ENCODE measurements at places on chromosomes 1 and 21. TPM values are rescaled to one million over a fixed set of nuclear protein-coding genes. Genes with fewer than 3 reads are reported as not detected.

OR2W3 gene
- total RNA-seq: 2.1 TPM

RPE65 gene
- 4.0 TPM for total RNA-seq

PLEKHN1 gene
- not detected for total RNA-seq

CA6 gene
- not detected for total RNA-seq

HPDL gene
- total RNA-seq: 2.0 TPM

GRCh38 chr1:34286511-34286910, 109.8 kb downstream of the C1orf94 start:
- DNase-seq: no peak
- no peaks in the 10 kb centered on the region for H3K27me3 ChIP-seq

DNA sequence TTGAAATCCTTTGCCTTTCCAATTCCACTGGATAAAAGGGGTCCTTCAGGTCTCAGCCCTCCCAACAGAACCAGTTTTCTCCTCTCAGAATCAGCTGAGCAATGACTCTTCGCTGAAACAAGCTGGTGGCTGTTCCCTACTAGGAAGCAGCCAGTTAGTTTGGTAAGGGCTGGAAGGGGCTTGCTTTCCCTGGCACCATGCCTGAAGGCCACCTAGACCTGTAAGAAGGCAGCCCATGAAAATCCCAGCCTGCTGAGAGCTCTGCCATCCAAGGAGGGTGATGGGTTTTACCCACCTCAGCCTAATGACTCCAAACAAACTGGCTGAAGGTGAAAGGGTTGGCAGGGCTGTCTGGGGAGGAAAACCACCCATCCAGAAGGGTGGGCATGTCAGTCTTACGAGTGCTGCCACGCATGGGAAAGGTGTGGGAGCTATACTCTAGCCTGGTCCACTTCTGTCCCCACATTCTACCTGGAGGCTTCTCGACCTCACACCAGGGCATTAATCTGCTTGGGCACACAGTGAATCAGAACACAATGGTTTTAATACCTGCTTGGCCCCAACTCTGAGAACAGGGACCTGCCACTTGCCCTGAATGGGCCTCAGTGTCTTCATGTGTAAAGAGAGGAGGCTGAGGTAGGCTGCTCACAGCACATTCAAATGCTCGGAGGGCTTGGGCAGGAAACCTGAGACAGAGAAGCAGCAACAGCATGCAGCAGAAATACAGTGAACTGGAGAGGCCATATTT, 53.0 kb downstream of the CD46 start:
- no peak overlapping the region for H3K27ac ChIP-seq
- no peak for DNase-seq
- no peak overlapping the region for H3K4me3 ChIP-seq
- H3K27me3 ChIP-seq: no peaks in the 10 kb centered on the region
- H3K36me3 ChIP-seq: peaks cover 55% of the 10 kb centered on the region

DNA sequence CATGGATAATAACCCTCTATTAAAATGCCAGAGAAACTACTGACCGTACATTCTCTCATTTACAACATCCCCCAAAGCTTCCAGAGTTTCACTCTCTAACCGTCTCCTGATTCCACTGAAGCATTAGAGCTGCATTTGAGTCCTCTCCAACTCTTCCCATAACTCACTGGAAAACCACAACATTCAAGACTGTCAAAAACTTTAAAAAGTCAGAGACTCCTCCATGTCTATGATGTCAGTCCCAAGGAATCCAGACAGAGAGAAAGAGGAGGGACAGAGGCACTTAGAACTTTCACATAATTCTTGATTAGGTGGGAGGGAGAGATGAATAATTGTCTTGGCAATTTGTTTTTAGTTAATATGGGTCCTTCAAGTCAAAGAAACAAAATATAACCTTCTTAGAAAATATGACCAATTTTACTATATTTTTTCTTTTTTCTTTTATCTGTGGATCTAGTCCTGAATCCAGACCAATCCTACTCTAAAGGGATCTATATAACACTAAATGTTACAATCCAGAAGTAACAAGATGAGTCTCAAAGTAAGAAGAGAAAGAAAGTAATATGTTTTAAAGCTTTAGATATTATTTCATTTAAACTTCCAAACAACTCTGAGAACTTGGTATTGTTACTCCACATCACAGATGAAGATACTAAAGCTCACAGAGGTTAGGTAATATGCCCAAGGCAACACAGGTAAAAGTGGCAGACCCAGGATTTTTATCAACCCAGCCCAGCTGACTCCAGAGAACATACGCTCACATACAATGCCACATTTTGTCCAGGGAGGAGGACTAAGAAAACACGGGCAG, 23.8 kb downstream of the OTUD7B start:
- no peaks in the 10 kb centered on the region for H3K27me3 ChIP-seq
- no peaks in the 10 kb centered on the region for H3K4me1 ChIP-seq
- DNase-seq: peak; percentile 43
- H3K27ac ChIP-seq: no peak overlapping the region

GRCh38 chr1:232445361-232446106, 184.4 kb downstream of the SIPA1L2 start:
- no peak for DNase-seq
- peaks cover 10% of the 10 kb centered on the region for H3K36me3 ChIP-seq
- H3K4me3 ChIP-seq: no peak overlapping the region
- peaks cover 4% of the 10 kb centered on the region for H3K4me1 ChIP-seq

DNA sequence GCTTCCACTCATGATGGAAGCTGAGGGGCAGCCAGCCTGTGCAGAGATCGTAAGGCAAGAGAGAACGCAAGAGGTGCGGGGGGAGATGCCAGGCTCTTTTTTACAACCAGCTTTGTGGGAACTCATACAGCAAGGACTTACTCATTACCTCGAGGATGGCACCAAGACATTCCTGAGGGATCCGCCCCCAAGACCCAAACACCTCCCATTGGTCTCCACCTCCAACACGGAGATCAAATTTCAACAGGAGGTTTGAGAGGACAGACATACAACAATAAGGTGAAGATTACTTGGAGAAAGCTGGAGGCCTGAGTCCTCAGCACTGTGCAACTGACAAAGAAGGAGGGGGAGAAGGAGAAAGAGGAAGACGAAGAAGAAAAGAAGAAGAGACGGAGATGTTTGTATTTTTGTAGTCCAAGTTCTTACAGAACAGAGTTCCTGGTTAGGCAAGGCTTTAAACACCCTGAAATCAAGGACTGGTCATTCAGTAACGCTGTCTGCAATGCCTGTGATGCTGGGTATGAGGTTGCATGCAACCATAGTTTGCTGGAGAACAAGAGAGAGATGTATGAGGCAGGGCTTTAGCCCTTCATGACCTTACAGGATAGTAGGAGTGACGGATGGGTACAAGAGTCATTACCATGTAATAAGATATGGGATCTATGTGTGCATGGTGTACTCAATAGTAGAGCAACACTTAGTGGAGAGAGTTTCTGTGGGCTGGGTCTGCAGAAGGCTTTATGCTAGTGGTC, 19.7 kb upstream of the GALNT2 start:
- H3K27me3 ChIP-seq: no peaks in the 10 kb centered on the region
- H3K27ac ChIP-seq: no peak overlapping the region
- H3K4me1 ChIP-seq: no peaks in the 10 kb centered on the region
- no peak overlapping the region for H3K4me3 ChIP-seq
- H3K36me3 ChIP-seq: no peaks in the 10 kb centered on the region

GRCh38 chr1:37362594-37363385, 111.6 kb upstream of the ZC3H12A start:
- peaks cover 4% of the 10 kb centered on the region for H3K27me3 ChIP-seq
- no peak overlapping the region for H3K4me3 ChIP-seq
- H3K36me3 ChIP-seq: no peaks in the 10 kb centered on the region
- H3K4me1 ChIP-seq: no peaks in the 10 kb centered on the region
- DNase-seq: no peak
- no peak overlapping the region for H3K27ac ChIP-seq

GRCh38 chr1:169081503-169082123, 24.9 kb upstream of the ATP1B1 start:
- no peak overlapping the region for H3K27ac ChIP-seq
- no peak for DNase-seq
- H3K4me3 ChIP-seq: no peak overlapping the region
- no peaks in the 10 kb centered on the region for H3K36me3 ChIP-seq
- H3K27me3 ChIP-seq: no peaks in the 10 kb centered on the region

DNA sequence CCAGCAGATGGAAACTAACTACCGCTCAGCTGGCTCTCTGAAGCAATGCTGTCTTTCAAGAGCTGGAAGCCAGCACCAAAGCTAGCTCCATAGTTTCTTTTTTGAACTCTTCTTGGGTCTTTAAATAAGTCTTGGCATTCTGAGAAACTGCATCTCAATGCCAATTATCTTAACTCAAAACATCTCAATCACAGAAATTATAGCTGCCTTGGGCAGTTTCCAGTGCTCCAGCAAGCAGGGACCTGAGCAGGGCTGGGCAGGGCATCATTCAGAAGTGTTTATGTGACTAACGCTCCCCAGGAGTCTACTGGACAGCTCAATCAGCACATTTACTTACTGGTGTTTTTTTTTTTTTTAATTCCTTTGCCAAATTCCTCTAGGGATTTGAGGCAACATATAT, 18.3 kb upstream of the PADI4 start:
- no peaks in the 10 kb centered on the region for H3K36me3 ChIP-seq
- H3K4me3 ChIP-seq: no peak overlapping the region
- DNase-seq: no peak
- no peaks in the 10 kb centered on the region for H3K4me1 ChIP-seq

- H3K27me3 ChIP-seq: no peaks in the 10 kb centered on the region
- H3K4me3 ChIP-seq: no peak overlapping the region
- H3K27ac ChIP-seq: no peak overlapping the region
- DNase-seq: no peak
- no peaks in the 10 kb centered on the region for H3K4me1 ChIP-seq
- no peaks in the 10 kb centered on the region for H3K36me3 ChIP-seq
Observed at GRCh38 chr1:229786974-229787610, 161.0 kb downstream of the URB2 start.

DNA sequence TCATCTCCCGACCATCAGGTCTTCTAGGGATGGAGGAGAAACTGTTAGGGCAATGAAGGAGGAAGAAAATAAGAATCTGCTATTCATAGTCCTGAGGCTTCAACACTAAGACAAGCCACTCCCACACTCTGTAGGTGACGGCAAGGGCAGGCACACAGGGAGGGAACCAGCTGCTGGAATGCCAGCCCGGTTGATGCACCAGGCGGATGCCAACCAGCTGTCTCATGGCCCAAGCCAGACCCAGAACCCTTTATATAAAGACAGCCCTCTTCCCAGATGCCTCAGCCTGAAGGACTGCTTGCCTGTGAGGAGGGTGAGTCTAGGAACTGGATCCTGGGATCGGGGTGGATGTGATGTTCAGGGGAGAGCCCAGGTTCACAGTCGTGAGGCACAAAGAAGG, at the start of gene KPRP:
Gene KPRP (plus strand): TSS at position 279 of the 400 bp plus-strand sequence. CDS start 1,564 bp downstream, outside the sequence.
- H3K27me3 ChIP-seq: no peaks in the 10 kb centered on the region
- no peaks in the 10 kb centered on the region for H3K4me1 ChIP-seq
- H3K4me3 ChIP-seq: no peak within 1 kb of the TSS
- no peaks in the 10 kb centered on the region for H3K36me3 ChIP-seq
- DNase-seq: no peak

Data from spinal cord (tissue), 10 donors.